GM20000 (cell line): ENCODE measurements at places on chromosomes 7 and 10.

DNA sequence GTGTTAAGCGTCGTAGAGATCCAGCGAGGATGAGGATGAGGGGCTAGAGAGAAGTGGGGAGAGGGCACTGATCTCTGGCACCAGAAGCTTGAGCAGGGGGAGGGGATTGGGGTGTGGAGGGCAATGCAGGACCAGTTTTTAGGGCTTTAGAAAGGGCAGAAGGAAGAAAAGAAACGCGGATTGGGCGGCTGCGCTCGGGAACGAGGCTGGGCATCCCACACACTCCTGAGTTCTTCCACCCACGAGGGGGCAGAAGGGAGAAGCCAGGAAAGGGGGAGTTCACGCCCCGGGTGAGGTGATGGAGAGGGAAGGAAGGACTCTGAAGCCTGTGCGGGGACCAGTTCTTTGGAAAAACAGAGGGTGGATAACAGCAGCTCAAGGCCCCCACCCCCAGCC, 6.1 kb upstream of the VGF start:
- no peak for DNase-seq

GRCh38 chr7:81308643-81309322, 389.9 kb upstream of the SEMA3C start:
- no peak for DNase-seq

DNA sequence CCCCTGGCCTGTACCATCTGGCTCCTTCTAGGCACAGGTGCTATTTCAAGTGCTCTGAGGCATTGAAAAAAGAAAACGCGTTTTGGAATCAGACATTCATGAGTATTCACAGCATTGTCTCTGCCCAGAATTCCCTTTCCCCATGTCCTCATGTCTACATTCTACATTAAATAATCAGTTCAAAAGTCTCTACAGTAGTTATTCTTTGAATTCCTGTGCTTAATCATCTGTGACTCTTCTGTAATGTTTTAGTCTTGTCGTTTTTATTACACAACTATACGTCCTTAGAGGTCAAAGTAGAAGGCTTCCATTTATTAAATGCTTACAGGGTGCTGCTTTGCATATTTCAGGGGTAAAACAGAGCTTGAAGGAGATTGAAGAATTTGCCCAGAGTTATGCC, 95.7 kb downstream of the BICC1 start:
- DNase-seq, result no peak

DNA sequence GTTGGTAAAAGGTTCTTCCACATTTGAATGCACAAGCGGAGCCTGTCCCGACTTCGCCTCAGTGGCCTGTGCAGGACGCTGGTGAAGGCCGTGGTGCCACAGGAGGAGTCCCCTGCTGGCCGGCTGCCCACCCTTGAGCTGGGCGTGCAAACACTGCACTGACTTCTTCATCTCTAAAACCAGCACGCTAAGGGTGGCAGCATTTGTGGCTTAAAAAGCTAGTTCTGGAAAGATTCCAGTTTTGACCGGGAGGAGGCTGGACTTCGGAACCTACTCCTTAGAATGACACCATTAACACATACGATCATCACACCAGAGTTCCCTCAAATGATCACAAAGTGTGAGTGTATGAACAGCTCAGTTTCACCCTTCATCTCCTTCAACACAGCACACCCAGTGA, 102.4 kb downstream of the SMURF1 start:
- no peak for DNase-seq

DNA sequence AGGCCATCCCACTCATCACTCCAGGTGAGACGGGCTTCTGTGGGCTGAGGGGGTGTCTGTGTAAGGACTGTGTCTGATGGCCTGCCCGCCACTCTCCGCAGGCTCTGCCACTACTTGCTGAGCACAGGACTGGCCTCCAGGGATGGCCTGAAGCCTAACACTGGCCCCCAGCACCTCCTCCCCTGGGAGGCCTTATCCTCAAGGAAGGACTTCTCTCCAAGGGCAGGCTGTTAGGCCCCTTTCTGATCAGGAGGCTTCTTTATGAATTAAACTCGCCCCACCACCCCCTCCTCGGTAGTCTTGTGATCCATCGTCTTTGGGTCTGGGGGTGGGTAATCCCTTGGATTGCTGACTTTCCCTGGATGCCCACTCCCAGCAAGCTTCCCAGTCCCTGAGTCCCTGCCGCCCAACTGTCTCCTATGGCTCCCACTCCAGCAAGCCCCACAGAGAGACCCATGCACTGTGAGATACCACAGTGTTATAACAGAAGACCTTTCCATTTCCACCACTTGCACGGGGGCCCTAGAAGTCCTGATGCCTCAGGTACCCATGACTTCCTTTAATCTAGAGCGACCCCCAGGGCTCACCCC, 4.7 kb downstream of the FXYD4 start:
- no peak for DNase-seq

- DNase-seq, result no peak
Measured at GRCh38 chr10:30190577-30191552, 131.5 kb upstream of the JCAD start.

DNA sequence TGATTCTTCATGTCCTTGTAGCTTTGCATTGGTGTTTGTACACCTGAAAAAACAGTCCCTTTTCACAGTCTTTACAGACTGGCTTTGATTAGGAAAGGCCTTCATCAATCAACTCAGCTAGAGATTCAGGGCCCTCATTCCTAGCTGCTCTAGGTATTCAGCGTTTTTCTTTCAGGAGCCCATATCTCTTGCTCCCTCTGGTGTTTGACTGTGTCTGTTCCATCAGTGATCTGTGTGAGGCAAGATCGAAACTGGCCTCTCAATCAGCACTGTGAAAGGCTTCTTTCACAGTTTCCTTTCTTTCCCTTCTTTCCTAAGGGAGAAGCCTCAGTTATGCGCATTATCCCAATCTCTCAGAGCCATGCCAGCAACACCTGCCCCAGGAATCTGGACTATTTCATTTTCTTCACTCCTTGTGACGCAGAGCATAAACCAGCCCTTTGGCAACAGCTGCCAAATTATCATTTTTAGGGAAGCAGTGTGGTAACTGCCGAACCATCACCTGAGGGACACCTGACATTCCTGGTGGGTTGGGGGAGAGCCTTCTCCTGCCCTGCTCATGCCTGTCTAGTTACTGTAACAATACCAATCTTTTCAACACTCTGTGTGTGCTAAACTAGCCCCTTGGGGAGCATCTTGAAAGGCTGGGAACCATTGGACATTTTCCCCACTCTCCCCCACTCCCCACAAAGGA, 75.7 kb upstream of the CCDC71L start:
- peak; percentile 70 for DNase-seq

DNA sequence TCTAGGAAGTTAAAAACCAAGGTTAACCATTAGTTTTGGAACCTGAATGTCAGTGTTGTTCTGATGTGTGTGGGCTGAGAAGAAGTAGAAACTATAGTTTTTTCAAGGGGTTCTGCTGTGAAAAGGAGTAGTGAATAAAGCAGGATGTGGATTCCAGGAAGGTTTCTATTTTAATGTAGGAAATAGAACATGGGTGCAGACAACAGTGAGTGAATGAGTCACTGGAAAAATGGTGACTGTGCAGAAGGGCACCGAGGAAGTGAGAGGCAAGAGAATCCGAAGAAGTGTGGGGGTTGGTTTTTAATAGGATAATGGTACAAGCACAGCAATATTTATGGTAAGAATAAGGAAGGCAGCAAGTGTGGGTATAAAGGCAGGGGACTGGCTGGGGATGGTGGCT, 120.4 kb downstream of the ARHGAP21 start:
- no peak for DNase-seq

DNA sequence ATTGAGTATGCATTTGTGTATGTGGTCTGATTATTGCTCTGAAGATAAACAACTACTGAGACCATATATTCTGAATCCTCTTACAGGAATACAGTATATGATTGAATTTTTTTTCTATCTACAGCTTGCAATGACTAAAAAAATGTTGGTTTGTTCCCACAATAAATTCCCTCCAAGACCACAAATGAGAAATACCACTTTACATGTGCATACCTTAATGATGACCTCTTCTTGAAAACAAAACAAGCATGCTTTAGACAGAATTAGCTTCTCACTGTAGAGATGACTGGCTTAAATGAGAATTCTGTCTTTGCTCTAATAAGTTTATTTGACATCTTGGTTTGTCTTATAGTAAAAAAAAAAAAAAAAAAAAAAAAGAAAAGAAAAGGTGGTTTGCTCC, 241.5 kb downstream of the PCDH15 start:
- no peak for DNase-seq

- DNase-seq, result peak; percentile 77
Measured at GRCh38 chr10:69957886-69958555, 94.6 kb upstream of the MACROH2A2 start.

DNA sequence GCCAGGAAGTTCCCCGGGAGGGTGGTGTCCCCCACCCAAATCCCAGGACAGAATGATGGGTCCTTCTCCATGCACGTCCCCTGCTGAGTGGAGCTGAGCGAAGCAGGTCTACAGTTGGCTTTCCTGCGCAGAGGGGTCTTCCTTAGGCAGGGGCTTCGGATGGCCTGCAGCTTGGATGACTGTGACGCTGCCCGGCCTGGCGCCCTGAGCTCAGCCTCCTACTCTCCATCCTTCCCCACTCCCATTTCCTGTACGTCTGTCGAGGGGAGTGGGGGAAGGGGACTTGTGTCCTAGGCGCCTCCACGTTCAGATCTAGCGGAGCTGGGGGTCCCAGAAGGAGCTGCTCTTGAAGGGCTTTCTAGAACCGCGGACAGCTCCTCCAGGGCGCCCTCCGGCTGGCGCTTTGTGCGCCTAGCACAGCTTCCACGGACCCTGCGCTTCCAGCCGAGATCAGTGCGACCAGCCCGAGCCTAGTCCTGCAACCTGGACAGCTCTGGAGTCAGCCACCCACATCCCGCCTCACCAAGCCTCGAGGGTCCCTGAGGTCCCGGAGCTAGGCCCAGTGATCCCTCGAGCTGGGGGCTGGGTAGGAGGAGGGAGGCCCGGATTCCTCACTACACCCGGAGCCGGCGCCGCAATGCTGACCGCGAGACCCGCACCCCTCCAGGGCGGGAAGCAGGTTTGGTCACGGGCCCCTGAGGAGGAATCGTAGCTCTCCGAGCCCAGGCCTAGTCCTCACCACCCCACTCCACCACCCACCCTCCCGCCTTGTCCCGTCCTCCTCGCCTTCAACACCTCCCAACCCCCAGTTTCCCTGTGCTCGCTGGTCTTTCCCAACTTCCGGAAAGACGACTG, 1.9 kb downstream of the GRID1 start:
- DNase-seq, result peak; percentile 59

GRCh38 chr7:101744588-101744987, 72.8 kb upstream of the CUX1 start:
- no peak for DNase-seq

- no peak for DNase-seq
Measured at GRCh38 chr10:11499425-11500071, 111.9 kb downstream of the USP6NL start.

DNA sequence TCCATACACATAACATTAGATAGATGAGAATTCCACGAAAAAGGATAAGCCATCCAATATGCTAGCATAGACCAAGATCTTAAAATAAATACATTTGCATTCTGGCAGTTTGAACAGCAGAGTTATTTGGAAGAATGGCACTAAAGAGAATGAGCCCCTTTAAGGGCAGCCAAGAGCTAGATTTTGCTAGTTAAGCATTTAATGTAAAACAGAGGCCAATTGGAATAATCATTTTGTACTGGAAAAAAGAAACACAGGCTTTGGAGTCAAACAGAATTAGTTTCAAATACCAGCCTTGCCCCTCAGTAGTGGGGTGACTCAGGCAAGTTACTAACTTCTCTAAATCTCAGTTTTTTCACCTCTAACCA, 56.2 kb downstream of the LRRTM3 start:
- DNase-seq, result no peak

DNA sequence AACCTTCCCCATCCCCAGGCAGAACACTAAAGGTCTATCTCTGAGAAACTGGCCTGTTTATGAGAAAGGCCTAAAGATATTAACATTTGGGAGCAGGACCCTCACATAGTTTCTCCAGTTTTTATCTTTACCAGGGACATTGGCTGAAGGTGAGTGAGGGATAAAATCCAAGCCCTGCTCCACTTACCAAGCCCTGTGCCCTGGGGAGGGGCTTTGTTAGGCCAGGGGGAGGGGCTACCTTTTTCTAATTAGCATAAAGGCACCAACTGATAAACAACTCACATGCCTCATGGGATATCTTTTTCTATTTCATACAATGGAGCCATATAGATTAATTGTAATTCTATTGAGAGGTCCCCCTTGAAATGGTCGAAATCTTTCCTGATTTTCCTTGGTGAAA, 55.9 kb downstream of the RNLS start:
- DNase-seq, result no peak

DNA sequence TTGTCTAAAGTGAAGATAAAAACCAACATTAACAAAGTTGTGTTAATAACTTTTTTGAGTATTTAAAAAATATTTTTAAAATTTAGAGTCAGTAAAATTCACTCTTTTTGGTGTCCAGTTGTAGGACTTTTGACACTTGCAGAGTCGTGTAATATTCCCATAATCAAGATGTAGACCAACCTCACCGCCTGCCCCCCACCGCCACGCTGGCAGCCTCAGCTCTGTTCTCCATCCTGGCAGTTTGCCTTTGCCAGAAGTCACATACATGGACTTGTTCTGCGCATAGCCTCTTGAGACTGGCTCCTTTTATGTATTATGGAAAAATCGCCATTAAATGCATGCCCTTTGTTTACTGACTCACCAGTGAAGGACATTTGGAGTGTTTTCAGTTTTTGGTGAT, 27.3 kb upstream of the SYCE1 start:
- DNase-seq, result no peak

DNA sequence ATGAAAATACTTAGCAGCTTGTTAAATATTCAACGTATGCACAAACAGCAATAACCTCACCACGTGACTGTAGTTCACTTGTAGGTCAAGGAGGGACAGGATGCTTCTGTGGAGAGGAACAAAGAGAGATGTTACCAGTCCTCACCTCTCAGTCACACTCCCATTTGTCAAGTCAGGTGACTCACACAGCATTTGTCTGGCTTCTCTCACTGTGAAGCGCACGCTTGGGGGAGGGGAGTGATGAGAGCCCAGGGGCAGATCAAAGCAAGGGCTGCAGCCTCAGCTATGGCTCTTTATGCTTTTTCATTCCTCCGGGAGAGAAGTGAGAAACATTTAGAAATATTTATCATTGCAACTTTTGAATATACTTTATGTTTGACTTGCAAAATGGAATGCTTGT, 2.9 kb upstream of the RBM20 start:
- peak; percentile 37 for DNase-seq

DNA sequence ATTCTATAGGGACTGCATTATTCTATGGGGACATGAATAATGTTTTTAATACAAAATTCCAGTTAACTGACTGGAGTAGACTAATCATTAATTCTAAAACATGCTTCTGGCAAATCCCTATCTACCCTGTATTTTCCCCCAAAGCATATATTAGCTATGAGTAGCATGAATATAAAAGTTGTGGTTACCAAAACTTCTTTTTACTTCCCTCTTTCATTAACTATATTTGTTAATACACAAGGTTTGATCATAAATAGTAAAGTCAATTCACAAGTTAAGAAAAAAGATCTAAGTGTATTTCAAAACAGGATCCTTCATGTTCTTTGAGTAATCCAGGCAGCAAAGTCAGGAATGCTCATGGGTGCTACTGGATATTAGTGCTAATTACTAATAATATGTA, 2.9 kb upstream of the RALA start:
- DNase-seq, result no peak

GRCh38 chr10:78148216-78148960, 114.7 kb downstream of the RPS24 start:
- DNase-seq, result no peak
